ENCODE measurements at places on chromosomes 13 and 19.

GRCh38 chr13:113400621-113401451, 36.9 kb upstream of the GRTP1 start:
- no peak for DNase-seq

DNA sequence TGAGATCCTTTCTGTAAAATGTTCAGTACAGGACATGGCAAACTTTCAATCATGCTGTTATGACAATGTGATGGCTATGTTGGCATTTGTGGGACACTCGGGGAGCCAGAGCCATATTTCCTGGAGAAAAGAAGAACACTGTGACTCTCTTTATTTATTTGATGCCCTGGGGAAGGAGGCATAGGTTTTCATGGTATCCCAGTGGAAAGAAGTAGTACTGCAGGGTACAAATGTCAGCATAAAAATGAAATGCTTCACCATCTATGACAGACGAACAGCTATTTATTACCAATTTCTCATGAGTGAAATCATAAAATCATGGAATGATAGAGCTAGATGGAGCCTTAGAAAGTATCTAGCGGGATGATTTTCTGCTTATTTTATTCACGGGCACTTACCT, 217.1 kb downstream of the COL4A1 start:
- no peak for DNase-seq

GRCh38 chr13:65763811-65764210, 1466.3 kb downstream of the PCDH9 start:
- no peak for DNase-seq

- DNase-seq: no peak
These were observed 1.1 kb downstream of the METTL21C start for GRCh38 chr13:102693776-102694175.

DNA sequence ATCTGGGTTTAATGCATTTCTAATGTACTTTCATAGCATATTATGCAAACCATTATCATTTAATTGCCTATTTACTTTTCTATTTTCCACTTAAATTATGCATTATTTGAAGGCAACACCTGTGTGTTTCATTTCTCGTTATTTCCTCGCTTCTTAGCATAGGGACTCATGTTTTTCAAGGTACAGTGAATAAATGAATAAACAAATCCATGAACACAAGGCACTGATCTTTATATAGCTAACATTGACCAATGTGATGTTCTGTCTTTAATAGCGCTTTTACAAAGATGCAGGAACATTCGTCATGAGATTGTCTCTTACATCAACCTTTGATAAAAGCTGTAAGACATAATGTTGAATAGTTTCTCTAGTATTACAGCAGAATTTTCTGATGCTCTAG, 121.2 kb downstream of the B3GLCT start:
- no peak for DNase-seq

- no peak for DNase-seq
These were observed 6.3 kb upstream of the CRTC1 start for GRCh38 chr19:18677156-18677555.

DNA sequence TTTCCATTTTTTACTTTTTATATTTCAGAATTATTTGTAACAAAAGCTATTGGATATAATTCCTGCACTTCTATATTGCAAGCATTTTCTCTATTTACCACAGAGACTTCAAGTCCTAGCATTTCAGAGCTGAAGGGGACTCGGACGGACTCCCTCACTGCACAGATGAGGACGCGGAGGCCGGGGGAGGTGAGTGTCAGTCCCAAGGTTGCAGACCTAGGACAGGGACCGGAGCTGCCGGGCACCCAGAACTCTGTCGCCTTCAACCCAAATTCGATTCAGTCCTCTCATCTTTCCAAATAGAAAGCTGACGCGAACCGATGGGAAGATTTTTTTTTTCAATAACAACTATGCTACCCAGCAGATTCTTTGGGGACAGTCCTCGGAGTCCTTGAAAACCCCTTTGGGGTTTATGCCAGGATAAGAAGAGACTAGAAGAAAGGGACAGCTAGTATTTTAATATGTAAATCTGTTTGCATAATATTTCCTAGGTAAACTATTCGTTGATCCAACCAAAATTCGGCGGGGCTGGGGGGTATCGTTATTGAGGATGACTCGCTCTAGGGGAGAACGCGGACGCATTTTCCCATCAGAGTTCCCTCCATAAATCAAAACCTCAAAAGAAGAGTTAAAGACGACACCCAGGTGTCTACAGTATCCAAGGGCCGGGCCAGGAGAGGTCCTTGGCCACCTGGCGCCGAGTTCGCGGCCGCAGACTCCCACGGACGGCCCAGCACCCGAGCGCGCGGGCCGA, 803 bp downstream of the FLT3 start:
- no peak for DNase-seq

GRCh38 chr19:53771144-53771543, 53.0 kb downstream of the NLRP12 start:
- no peak for DNase-seq

DNA sequence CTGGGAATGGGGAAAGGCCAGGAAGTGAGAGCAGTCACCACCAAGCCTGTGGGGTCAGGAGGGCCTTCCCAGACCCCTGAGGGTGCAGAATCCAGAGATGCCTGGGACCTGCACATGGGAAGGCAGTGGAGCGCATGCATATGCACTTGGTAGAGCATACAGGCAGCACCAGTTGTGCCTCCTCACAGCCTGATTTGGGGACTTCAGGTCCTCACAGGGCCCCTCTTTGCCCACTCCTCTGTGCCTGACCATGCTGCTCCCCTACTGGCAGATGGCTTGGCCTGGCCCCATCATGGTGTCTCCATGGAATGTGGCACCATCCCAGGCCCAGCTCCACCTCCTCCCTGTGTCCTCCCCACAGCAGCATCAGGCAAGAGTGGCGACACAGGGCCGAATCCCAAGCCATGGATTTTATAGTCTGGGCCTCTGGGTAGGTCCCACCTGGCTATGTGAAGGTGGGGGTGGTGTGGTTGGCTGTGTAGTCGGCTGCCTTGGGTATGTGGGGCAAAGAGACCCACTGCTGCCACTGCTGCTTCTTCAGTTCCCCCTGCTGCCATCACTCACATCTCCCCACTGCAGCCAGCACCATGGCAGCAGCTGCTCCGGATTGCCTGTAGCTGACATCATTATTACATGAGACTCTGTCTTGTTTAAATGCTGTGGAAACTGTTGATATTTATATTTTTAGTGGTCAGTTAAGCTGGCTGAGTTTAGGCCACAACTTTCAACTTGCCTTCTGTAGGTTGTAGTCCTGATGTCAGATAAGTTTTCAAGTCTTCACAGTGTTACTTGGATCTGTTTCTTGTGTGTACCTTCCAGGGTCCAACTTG, 247.0 kb downstream of the GPC6 start:
- DNase-seq: no peak

DNA sequence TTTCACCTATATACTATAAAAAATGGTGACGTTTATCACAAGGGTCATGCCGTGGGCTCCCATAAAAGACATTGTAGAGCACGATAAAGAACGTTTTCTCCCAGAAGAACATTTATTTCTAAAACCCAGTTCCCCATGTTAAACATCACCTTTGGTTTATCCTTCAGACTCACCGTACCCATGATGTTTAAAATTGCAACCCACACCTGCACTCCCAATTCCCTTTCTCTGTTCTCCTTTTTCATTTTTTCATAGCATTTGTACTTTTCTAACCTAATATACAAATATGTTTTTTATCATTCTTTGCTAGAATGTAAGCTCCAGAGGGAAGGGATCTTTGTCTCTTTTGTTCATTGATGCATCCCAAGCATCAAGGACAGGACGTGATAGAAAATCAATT, 2.0 kb downstream of the RCBTB2 start:
- DNase-seq: no peak

GRCh38 chr19:31096935-31097545, 252.2 kb downstream of the TSHZ3 start:
- no peak for DNase-seq

GRCh38 chr13:35489050-35489449, 12.6 kb upstream of the MAB21L1 start:
- DNase-seq: no peak

GRCh38 chr13:33782631-33783030, 35.3 kb upstream of the RFC3 start:
- DNase-seq: no peak

- no peak for DNase-seq
These were observed 54.4 kb downstream of the PEX11G start for GRCh38 chr19:7434391-7434790.

GRCh38 chr13:112346173-112346898, 29.8 kb upstream of the SPACA7 start:
- no peak for DNase-seq

GRCh38 chr19:3769494-3769893, 2.5 kb downstream of the RAX2 start:
- DNase-seq: no peak

DNA sequence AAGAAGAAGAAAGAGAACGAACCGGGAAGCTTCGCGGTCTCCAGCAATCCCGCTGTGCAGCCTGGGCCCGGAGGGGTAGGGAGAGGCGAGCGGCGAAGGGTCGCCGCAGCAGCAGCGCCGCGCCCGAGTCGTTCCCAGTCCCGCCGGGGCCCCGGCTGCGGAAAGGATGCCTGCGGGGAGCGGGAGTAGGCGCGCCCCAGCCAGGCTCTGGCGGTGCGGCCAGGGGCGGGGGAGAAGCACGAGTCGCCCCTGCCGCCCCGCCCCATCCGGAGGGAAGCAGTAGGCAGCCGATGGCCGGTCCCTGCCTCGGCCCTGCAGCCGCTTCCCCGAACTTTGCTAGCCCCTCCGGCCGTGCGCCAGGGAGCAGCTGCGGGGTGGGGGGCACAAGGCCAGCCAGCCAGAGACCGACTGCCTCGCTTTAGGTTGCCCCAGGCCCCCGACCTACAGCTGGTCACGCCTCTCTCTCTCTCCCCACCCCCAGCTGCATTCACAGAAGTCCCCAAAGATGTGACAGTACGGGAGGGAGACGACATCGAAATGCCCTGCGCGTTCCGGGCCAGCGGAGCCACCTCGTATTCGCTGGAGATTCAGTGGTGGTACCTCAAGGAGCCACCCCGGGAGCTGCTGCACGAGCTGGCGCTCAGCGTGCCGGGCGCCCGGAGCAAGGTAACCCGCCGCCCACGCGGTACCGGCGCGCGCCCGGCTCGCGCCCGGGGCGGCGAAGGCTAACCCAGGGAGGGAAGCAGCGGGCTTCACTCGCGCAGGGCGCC, 1.1 kb downstream of the VSTM2B start:
- peak; percentile 20 for DNase-seq

Data from natural killer cell (primary cell).